ENCODE measurements at places on chromosomes 5 and 9. TPM values are rescaled to one million over a fixed set of nuclear protein-coding genes. Genes with fewer than 3 reads are reported as not detected.

Gene DIAPH1
- 92.5 TPM for total RNA-seq

Gene ANKRD31
- total RNA-seq = 0.53 TPM

Gene CSF2
- not detected for total RNA-seq

Gene TRAF1
- total RNA-seq = 8.0 TPM

Gene COL15A1
- total RNA-seq = 94.6 TPM

Gene MYORG
- total RNA-seq = 6.6 TPM

Gene PCDHGA9
- total RNA-seq = 10.7 TPM

Gene SNCAIP
- 8.1 TPM for total RNA-seq

Gene PCDHGA5
- total RNA-seq = 8.8 TPM

Gene TAF1L
- not detected for total RNA-seq

Gene RANBP3L
- total RNA-seq = 0.40 TPM

Gene SAXO1
- 0.49 TPM for total RNA-seq

Gene BRIX1
- total RNA-seq = 20.3 TPM

Gene FLT4
- total RNA-seq = 11.7 TPM

Gene DOK3
- total RNA-seq = 16.2 TPM

Gene NKD2
- total RNA-seq = 0.89 TPM

Gene RAB14
- 67.7 TPM for total RNA-seq

Gene STC2
- total RNA-seq = 3.6 TPM

Gene NUP188
- 46.4 TPM for total RNA-seq

Gene TAF11L5
- total RNA-seq = not detected

Gene CNTLN
- total RNA-seq = 22.4 TPM

Gene C5orf46
- total RNA-seq = not detected

Gene MYMK
- not detected for total RNA-seq

Gene STRBP
- total RNA-seq = 13.0 TPM

Gene DYNC2I2
- total RNA-seq = 28.4 TPM

Gene LMX1B
- total RNA-seq = 0.71 TPM
